ENCODE measurements at places on chromosomes 11 and 22.

DNA sequence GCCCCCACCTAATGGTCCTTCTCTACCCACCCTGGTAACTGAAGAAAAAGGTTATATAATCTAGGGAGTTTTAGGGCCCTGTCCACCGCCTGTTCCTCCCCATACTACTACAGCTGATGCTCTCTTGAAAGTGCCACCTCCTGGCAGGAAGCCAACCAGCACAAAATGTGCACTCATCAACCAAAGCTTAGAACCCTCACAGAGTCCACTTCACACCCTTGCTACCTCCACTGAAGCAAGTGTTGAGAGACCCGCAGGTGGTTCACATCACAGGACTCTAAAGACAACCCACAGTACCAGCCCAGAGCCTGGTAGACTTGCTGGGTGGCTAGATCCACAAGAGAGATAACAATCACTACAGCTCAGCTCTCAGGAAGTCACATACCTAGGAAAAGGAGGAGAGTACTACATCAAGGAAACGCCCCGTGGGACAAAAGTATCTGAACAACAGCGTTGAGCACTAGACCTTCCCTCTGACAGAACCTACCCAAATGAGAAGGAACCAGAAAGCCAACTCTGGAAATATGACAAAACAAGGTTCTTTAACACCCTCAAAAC is 17.5 kb upstream of the OR10W1 start:
- no peak for DNase-seq

DNA sequence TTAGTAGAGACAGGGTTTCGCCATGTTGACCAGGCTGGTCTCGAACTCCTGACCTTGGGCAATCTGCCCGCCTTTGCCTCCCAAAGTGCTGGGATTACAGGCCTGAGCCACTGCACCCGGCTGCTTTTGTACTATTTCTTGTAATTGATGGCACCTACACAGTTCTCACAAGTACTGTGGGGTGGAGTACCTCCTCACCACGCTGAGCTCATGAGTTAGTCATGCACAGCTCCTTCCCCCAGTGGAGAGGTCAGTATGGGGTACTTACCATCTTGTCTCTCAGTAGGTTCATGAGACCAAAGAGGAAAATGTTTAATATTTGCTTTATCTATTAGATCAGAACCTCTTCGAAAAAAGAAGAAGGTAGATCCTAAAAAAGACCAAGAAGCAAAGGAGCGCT is 2.1 kb downstream of the MRPL40 start:
- DNase-seq = no peak

GRCh38 chr11:24848857-24849256 is 352.0 kb downstream of the LUZP2 start:
- DNase-seq = no peak

GRCh38 chr11:34423300-34423699 is 15.4 kb upstream of the CAT start:
- DNase-seq = no peak

GRCh38 chr11:2415601-2416380 is 15.2 kb downstream of the TSSC4 start:
- DNase-seq = no peak

DNA sequence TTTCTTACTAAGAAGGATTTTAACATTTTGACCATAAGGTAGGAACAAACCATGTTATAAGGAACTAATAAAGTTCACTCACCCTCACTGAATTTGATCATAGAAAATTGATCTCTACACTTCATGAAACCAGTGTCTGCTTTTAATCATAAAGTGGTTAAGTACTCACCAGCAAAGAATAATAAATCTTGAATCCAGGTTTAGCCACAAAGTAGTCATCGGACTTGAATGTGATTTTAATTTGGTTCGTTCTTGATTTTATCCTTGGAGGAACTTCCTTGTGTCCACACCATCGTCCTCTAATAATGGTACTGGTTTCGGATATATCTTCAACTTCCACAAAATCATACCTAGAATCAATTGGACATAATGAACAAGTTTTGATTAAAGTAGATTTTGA is 40.5 kb upstream of the DDI1 start:
- DNase-seq = no peak

DNA sequence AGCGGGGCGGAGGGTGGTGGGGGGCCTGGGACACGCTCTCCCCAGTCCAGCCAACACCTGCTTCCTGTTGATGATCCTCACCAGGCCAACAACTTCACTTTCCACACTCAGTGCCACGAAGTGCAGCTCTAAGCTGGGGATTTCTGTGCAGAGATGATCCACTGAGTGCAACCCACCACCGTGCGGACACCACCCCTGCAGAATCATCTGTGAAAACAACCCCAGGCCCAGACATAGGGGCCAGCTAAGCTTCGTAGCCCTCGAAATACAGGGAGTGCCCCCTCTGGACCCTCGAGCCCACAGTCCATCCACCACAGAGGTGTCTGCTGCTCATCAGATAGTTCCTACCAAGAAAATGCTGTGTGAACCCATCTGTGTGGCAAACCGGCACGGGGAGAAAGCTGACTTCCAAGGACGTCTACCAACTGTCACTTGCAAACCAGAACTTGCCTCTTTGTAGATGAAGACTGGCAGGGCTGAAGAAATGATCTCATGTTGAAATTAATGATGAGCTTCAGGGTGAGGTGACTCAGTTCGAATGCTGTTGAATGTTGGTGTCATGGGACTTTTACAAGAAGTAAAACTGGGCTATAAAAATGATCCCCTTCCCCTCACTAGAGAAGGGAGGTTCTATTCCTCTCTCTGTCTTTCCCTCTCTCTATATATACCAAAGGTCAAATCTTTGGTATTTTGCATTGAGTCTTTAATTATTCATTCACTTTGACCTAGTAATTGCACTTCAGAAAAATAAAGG is 73.4 kb downstream of the MYEOV start:
- DNase-seq = no peak

- DNase-seq = no peak
Observed at GRCh38 chr11:69050592-69051380, 2.1 kb downstream of the TPCN2 start.

- peak; percentile 86 for DNase-seq
Observed at GRCh38 chr11:76626921-76627401, 43.6 kb downstream of the LRRC32 start.

DNA sequence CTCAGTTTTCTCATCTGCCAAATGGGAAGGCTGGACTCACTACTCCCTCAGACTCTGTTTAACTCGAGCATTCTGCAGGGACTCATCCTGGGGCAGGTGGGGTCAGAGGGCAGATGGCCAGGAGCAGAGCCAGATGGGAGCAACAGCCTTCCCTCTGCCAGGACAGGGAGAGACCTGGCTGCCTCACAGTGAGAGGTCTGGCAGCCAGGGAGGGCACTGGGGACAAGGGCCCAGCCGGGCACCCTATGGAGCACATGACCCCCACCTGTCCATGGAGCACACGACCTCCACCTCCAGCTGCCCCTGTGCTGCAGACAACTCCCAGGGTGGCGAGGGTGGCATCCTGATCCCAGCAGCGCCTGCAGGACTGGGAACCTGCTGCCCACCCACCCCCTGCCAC is 67.4 kb downstream of the IGLL1 start:
- no peak for DNase-seq

DNA sequence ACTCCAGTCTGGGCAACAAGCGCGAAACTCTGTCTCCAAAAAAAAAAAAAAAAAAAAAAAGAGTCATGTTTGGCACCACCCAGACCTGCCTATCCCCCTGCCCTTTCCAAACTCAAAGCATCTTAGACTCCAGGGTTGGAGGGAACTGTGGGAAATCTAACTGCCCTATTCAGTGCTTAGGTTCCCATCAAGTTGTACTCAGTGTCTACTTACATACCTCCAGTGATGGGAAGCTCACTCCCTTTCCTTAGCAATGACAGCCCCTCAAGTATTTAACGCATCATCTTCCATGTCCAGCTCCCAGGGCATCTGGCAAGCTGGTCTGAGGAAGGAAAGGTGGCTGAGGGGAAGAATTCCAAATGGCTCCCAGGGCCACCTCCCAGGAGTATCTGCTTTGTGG is 3.0 kb downstream of the ACTN3 start:
- DNase-seq = no peak

- no peak for DNase-seq
Observed at GRCh38 chr22:19040888-19041703, 81.1 kb downstream of the DGCR2 start.

DNA sequence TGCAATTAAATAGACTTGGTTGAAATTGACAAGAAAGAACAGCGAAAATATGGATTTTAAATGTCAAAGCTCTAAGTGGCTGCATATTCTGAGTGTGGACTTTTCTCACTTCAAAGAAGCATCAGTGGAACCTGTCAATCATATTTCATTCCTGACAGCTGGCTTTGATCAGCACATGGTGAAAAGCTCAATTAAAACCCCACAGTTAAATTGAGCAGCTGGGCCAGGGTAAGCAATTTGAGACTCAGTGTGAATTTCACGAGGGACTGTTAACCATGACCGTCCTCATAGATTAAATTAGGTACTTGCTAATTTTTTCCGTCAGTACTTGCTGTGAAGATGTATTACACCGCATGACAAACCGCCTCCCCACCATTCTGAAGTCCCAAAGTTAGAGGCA is 11.0 kb upstream of the OR10D3 start:
- no peak for DNase-seq

DNA sequence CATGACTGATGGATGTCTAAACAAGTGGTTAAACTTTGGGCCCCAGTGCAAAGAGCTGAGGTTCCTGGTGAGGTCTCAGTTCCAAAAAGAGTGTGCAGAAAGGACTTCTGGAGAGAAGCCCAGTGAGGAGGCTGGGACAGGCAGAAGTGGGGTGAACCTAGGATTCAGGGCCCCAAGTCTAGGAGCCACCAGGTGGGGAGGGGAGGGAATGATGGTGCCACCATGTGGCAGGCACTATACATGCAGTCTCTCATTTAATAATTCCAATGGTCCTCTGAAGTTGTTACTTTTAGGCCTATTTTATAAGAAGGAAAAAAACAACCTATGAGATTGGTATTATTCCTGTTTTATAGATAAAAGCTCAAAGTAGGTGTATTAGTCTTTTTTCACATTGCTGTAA is 102.0 kb downstream of the INSC start:
- DNase-seq = peak; percentile 5

- DNase-seq = no peak
Observed at GRCh38 chr11:68467201-68467834, 6.8 kb downstream of the PPP6R3 start.

- no peak for DNase-seq
Observed at GRCh38 chr11:84870486-84870885, 756.7 kb downstream of the DLG2 start.

- DNase-seq = no peak
Observed at GRCh38 chr11:4619514-4619913, 11.5 kb upstream of the TRIM68 start.

- no peak for DNase-seq
Observed at GRCh38 chr22:25692397-25693267, 49.4 kb upstream of the MYO18B start.

DNA sequence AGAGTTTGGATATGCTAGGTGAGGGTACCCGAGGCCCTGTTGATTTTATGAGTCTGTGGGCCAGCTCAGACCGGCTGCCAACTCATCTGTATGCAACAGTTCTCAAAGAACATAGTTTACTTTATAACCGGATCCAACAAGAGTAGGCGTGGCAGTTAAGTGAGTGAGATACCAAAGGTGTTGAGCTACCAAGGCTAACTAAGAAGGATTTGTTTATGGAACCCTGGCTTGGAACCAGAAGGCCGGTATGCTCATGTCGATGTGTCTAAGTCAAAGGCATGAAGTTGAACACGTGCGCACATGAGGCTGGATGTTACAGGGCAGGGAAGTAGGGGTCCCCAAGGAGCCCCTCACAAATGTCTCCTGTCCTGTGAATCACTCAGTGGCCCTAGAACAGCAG is at the start of gene KCNJ1:
Gene KCNJ1, minus strand, starts transcription at position 20 of the 400 bp plus-strand sequence. CDS start 27,053 bp downstream, outside the sequence.
- DNase-seq = no peak

GRCh38 chr11:65291613-65292012 is 23.1 kb upstream of the CDC42EP2 start:
- no peak for DNase-seq

All from OCI-M1 (cell line).